ENCODE measurements at places on chromosomes 4 and X. TPM values are rescaled to one million over a fixed set of nuclear protein-coding genes. Genes with fewer than 3 reads are reported as not detected.

- no peak for DNase-seq
These were observed 510 bp downstream of the HMGB3 start for GRCh38 chrX:150983521-150984168.

- DNase-seq, result no peak
These were observed 200.7 kb upstream of the NPY2R start for GRCh38 chr4:155007660-155008176.

GRCh38 chr4:138182838-138183426 lies 59.2 kb downstream of the SLC7A11 start:
- DNase-seq, result peak; percentile 66

DNA sequence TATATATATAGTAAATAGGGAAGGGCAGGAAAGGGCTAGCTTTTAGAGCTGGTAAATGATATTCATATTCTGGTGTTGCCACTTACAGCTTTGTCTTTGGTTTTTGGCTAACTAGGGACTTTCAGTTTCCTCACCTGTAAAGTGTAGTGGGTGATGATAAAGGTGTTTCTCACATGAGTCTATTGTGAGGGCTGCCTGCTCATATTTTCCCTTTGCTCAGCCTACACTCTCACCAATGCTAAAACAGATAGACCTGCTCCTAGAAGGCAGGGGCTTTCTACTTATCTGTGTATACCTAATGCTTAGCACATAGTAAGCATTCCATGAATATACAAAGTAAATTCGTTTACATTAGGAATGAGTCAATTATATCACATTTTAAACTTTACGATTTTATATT lies 137.2 kb upstream of the HS3ST1 start:
- DNase-seq, result no peak

DNA sequence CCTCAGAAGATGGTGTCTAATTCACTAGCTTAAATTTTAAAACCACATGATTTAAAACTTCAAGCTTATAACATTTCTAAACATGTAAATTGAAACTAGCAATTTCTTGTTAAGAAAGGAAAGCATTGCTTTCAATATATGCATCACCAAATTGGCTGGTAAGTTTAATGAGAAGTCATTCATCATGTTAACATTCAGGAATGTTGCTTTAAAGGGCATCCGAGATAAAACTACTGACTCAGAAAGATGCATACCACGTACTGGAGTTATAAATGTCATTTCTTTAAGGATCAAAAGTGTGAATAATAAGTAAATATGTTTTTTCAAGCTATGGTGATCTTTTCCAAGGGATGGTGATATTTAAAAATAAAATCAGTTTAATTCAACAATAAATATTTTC lies 83.3 kb upstream of the VCX2 start:
- no peak for DNase-seq

DNA sequence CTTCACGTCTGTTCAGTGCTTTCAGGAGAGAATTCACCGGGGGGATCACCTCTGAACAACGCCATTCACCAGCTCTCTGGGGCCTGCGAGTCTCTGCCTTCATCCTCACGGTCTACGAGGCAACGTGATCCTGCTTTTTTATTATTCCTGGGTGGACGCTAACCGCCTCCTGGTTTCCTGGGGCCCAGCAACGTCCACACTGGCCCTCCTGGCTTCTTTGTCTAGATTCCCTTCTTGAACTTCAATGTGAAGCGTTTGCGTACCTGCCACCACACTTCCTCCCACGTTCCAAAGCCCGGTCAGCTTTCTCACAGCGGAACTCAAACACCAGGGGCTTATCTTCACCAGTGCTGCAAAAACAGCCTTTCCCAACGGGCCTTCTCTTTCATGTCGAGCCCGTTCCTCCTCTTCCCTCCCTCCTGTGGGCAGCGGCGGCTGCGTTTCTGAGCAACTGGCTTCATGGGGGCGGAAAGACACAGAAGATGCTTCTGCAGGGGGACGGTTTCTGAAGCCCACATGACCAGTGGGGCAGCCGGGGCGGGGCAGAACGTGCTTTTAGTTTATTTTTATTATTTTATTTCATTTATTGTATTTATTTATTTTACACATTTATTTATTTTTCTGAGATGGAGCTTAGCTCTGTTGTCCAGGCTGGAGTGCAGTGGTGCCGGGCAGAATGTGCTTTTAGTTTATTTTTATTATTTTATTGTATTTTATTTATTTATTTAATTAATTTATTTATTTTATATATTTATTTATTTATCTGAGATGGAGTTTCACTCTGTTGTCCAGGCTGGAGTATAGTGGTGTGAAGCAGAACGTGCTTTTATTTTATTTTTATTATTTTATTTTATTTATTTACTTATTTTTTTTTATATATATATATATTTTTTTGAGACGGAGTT lies 64.6 kb downstream of the CRLF2 start:
- DNase-seq, result no peak

DNA sequence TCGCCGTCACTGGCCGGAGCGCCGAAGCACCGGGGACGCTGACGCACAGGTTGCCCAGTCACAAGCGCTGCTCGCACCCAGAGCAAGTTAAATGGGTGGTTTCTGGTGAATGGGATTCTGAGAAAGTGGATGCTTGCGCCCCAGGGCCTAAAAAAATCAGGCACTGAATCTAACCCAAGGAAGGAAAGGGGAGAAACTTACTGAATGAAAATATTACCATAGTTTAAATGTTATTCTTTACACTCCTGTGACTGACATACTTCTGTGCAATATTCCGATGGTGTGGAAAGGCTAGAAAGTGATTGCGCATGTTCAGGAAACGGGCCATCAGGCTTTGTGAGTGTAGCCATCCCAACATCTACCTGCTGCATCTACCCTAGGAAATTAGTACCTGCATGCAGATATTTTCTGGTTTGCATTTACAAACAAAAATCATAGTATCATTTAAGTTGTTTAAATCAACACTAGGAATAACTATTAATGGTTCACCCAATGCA lies 838 bp upstream of the ABCG2 start:
- no peak for DNase-seq

DNA sequence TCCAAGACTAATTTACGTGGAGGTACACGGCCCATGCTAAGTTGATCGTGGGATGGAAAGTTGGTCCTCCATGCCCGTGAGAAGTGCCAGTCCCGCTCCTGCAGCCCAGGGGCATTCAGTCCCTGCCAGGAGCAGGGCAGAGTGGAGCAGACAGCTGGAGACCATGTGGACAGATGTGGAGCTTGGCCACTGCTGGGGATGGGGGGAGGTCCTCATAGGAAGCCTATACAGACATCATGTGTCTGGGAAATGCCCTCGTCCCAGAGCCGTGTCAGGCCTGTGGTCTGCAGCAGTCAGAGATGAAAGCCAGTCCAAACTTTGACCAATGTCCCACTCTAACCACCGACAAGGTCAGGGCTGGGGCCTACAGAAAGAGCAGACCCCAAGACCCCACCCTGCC lies 118.4 kb downstream of the CPZ start:
- no peak for DNase-seq

DNA sequence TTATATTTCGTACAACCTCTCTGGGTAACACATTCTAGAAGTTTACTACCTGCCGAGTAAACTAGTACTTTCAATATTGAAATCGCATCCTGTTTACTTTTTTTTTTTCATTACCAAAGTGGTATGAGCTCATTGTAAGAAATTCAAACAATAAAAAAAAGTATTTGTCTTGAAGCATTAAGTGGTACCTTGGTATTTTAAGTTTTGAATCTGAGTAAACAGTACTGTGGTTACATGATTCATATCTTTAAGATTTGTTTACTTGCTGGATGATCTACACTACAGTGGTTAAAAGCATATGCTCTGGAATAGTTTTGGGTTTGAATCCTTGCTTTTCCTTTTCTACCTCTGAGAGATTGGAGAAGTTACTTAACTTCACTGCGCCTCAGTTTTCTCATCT lies 3.8 kb upstream of the MMGT1 start:
- peak; percentile 65 for DNase-seq

DNA sequence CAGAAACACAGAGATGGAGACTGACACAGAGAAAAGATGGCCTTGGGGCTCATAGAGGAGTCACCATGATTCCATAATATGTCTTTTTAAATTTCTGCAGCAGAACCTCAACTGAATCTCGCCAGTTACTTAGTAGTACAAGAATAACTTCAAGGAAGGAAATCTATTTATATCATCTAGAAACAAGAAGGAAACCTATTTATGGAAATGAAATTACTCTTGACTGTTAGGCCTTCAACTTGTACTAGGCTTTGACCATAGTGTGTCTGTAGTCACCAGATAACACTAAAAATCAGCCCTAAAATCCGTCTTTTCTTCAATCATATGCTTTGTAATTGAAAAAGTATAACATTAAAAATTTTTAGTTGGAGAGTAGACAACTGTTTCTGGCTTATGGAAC lies 740.4 kb downstream of the TRIML1 start:
- DNase-seq, result no peak

Gene SMARCA5
- total RNA-seq, result 40.3 TPM

Gene MAGEA1
- not detected for total RNA-seq

Gene ASB12
- not detected for total RNA-seq

- DNase-seq, result no peak
These were observed 121.8 kb downstream of the TSPAN5 start for GRCh38 chr4:98536631-98537030.

DNA sequence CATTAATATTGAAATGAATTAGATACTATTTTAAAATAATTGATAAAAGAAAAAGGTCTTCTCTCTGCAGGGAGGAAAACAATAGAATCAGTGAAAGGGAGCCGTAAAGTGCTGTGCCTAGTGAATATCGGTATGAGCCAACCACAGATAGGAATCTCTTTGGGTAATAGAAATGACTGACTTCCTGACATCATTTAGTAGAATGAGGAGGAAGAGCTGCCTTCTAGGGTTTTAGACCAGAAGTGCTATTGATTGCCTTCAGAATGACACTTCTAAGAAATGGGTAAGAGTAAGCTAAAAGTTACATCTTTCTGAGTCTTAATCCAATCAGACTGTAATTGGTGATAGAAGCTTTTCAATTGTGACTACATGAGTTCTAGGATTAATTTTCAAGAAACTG lies 134.0 kb upstream of the MAP9 start:
- no peak for DNase-seq

- no peak for DNase-seq
These were observed 132.9 kb downstream of the CHIC2 start for GRCh38 chr4:53931461-53931961.

- no peak for DNase-seq
These were observed 359.1 kb upstream of the PABPC4L start for GRCh38 chr4:134560728-134561127.

Gene BEND4
- total RNA-seq, result not detected

Gene BGN
- 371 TPM for total RNA-seq

DNA sequence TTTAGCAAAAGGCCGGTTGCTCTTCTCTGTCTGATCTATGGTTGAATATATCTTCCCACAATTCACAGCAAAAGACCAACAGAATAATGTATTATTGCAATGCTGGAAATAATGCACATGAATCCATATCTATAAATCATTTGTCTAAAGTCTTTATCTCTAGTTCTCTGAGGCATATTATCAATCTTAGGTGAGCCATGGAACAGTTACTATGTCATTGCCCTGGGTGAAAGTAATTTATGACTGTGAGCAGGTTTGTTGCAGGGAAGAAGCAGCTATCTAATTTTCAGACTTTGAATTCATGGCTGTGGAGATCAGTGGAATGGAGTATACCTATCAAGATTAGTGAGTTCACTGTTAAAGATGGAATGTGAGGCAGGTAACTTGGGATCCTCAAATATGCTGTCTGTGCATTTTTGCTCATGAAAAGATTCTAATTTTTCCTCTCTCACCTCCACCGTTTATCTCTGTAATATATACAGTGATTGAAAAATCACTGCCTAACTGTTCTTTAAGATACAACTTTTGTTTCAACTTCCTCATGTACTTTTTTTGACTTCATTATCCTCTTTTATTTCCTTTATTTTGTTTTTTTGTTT lies 256.8 kb upstream of the ARSJ start:
- no peak for DNase-seq

- no peak for DNase-seq
These were observed 17.9 kb downstream of the ATP8A1 start for GRCh38 chr4:42638993-42639392.

- DNase-seq, result no peak
These were observed 847.7 kb upstream of the INTU start for GRCh38 chr4:126784966-126785580.

DNA sequence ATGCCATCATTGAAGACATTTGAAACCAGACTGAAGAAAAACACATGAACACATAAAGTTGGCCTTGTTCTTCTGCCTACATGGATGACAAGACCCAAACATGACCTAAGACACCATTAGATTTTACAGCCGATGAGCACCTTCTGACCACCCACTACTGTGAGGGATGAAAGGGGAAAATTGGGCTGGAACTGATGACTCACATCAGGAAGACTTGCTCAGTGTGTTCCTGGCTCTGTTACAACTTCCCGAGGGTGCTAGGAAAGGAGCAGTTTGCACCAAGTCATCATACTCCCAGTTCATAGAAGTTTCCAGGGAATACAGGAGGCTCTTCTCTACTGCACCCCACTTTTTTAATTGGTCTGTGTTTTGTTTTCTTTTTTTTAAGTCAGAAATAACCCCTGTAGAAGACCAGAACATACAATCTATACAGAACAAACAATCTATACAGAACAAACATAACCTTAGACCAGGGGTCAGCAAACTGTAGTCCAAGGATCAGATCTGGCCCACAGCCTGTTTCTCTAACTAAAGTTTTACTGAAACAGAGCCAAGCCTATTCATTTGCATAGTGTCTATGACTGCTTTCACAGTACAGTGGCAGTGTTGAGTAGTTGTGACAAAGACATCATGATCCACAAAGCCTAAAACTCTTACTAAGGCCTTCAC lies 25.3 kb downstream of the BTC start:
- peak; percentile 32 for DNase-seq

DNA sequence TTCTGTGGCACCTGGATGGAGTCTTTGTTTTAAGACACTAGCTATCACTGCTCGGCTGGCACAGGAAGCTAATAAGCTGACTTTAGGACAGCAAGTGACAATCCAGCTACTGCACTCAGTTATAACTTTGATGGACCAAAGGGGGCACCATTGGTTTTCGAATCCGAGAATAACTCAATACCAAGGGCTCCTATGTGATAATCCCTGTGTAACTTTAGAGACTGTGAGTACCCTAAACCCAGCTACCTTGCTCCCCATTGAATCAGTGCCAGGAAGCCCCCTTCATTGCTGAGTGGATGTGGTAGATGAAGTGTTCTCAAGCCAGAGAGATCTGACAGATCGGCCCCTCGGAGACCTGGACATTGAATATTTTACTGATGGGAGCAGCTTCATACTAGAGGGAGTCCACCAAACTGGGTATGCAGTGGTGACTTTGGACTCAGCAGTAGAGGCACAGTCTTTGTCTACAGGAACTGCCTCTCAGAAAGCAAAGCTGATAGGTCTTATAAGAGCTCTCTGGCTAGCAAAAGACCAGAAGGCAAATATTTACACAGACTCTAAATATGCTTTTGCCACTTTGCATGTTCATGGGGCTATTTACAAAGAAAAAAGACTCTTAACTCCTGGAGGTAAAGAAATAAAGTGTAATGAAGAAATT lies 35.5 kb upstream of the UGT2B7 start:
- DNase-seq, result no peak

GRCh38 chrX:40172401-40173142 lies 74.8 kb upstream of the BCOR start:
- DNase-seq, result peak; percentile 25
